Right kidney (tissue), 9 donors: ENCODE measurements at places on chromosomes 12 and 14.

GRCh38 chr14:92789457-92790089, 4.5 kb upstream of the GOLGA5 start:
- DNase-seq: no peak

GRCh38 chr12:80190001-80190400, 90.7 kb downstream of the OTOGL start:
- DNase-seq: no peak

GRCh38 chr12:23113781-23114180, 488.8 kb downstream of the ETNK1 start:
- no peak for DNase-seq

- DNase-seq: no peak
Measured at GRCh38 chr12:88431246-88431645, 149.0 kb downstream of the KITLG start.

DNA sequence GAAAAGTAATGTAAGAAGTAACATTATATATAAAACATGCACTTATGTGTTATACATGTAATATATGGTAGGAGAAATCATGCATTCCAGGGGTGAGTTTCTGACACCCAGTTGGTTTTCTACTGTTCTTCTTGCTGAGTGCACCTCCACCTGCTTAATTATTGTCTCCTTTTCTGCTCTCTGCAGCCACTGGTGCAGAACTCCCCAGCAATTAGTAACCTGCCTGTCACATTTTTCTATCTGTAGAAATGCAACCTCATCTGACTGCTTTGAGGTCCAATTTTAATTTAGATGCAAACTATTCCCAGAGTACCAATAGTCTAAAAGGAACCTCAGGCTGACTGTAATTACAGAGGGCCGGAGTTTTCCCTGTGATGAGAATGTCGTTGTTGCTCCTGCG, 842.1 kb downstream of the AACS start:
- no peak for DNase-seq

DNA sequence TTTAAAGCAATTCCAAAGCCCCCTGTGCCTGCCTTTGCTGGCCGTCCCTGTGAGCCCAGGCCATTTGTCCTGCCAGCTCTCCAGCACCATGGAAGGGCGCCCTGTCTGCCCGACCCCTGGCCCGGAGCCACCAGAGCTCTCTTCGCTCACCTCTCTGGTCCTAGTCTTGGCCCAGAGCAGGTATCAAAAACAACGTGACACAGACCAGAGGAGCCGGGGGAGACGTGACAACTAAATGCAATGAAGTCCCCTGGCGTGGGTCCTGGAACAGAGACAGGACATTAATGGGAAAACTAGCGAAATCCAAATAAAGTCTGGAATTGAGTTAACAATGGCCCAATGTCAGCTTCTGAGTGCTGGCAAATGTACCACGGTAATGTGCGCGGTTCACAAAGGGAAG, 83.2 kb upstream of the DIO3 start:
- DNase-seq: no peak

DNA sequence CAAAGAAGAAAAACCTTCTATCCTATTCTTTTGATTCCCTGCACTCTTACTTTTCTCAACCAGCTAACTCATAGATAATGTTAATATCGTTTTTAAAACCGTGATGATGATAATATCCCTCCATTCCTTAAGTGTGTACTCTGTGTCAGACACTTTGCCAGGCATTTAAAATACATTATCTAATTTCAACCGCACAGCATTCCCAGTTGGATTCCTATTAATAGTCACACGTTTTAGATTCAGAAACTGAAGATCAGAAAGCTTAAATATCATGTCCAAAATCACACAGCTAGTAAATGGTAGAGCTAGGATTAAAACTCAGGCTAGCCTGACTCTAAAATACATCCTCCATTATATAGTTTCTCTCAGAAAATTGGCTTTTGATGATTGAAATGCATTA, 366.0 kb downstream of the NELL2 start:
- DNase-seq: no peak

DNA sequence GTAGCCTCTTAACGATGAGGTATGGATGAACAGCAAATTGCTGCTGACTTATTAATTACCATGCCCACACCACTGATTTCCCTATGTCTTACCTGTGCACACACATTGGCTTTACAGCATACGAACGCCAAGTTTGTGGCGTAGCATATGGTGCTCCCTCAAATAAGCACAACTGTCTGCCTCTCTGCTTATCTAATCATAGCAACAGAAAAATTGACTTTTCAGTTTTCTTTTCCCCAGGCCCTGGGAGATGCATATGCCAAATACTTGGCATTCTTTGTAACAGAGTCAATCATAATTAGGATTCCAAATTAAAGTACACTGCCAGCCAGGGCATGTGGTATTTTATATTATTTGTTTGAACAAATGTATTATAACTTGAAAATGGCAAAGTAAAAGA, 625.5 kb downstream of the DIO2 start:
- no peak for DNase-seq

GRCh38 chr12:64139021-64139420, 83.1 kb downstream of the KICS2 start:
- DNase-seq: no peak

DNA sequence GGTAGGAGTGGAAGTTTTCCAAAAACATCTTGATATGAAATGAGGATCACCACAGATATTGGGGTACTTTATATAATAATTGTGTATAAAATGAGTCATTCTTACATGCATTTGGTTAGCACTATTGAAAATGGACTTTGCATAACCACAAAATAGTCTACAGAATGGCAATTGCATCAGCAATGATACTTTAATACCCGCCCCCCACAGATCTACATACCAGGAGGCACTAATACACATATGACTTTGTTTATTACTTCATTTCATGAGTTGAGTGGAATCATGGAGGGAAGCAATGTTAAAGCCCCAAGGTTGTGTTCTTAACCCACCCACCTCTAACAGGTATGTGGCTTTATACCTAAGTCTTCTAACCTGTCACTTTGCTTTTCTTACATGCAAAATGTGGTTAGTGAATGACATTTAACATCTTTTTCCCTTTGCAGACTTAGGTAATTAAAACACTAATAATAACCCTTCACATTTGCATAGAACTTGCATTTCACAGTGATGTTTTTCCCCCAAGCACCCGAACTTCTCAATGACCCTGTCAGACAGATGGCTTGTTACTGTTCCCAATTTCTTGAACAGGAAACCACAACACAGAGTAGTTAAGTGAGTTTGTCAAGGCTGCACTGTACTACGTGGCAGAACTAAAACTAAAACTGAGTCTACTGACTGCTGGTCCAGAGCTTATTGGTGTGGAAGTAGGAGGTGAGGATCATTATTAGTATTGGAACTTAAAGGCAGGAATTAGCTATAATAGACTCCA, 101.9 kb downstream of the NPAS3 start:
- DNase-seq: no peak

GRCh38 chr14:25841226-25841625, 756.6 kb downstream of the NOVA1 start:
- no peak for DNase-seq

DNA sequence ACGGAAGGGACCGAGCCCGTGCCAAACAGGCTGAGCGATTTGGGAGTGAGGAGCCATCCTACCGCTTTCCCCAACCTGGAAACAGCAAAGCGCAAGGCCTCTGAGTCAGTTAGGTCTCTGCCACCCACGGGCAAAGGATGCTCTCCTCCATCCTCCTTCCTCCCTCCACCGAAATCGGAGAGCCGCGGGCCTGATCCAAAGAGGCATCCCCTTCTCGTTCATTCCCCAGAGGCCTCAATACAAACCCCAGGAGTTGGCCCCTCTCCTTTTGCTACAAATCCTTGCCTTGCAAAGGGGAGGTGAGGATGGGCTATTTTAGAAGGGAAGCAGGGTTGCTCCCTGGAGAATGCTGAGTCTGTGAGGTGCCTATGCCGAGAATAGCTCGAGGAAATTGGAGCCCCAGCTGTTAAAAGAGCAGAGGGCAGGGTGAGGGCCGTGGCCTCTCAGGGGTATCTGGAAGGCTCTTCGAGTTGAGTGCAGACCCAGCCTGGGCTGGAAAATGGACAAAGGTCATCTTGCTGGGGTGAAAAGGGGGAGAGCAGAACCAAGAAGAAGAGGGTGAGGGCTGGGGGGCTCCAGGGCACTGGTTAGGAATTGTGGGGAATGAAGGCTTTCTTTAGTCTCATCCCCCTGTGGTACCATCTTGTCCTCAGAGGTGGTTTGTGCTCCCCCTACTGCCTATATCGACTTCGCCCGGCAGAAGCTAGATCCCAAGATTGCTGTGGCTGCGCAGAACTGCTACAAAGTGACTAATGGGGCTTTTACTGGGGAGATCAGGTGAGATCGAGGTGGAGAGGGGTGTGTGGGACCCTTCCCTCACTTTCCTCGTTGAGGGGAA, 1.1 kb downstream of the TPI1 start:
- no peak for DNase-seq

- no peak for DNase-seq
Measured at GRCh38 chr14:69055125-69055524, 76.0 kb upstream of the ACTN1 start.
